Prostate gland (tissue), 2 donors: ENCODE measurements at places on chromosomes 7 and 10. TPM values are rescaled to one million over a fixed set of nuclear protein-coding genes. Genes with fewer than 3 reads are reported as not detected.

The FZD8 gene
- 5.6 TPM for total RNA-seq

The C10orf62 gene
- total RNA-seq = not detected

The TCAF2 gene
- total RNA-seq = 12.7 TPM

The DNA2 gene
- total RNA-seq = 4.9 TPM

The FAM237B gene
- total RNA-seq = not detected

The RABGEF1 gene
- 20.8 TPM for total RNA-seq

The TMEM213 gene
- total RNA-seq = 0.55 TPM

The TET1 gene
- total RNA-seq = 5.1 TPM

The EPC1 gene
- total RNA-seq = 37.1 TPM

The CYP2C8 gene
- 0.36 TPM for total RNA-seq

The SORCS1 gene
- total RNA-seq = 0.23 TPM

The ANKRD61 gene
- total RNA-seq = 0.74 TPM

The SPDYE8 gene
- total RNA-seq = not detected

The ACSM6 gene
- total RNA-seq = not detected

The IL6 gene
- not detected for total RNA-seq

The UPK3B gene
- total RNA-seq = 6.6 TPM

The CYP3A5 gene
- total RNA-seq = 80.5 TPM

The TFEC gene
- total RNA-seq = 0.85 TPM

The INA gene
- total RNA-seq = 0.14 TPM

The LRRC18 gene
- 2.6 TPM for total RNA-seq

The SCART1 gene
- 10.1 TPM for total RNA-seq

The REEP3 gene
- 52.4 TPM for total RNA-seq

The ABCB4 gene
- 1.1 TPM for total RNA-seq

The GNAT3 gene
- not detected for total RNA-seq

The TFAM gene
- total RNA-seq = 24.4 TPM

The CPXM2 gene
- total RNA-seq = 5.4 TPM

The CYP2W1 gene
- 3.1 TPM for total RNA-seq

The SEMA3A gene
- 1.9 TPM for total RNA-seq

The CFAP70 gene
- 7.2 TPM for total RNA-seq

The ZNF488 gene
- total RNA-seq = 1.9 TPM

The BICC1 gene
- total RNA-seq = 5.1 TPM

The CYP3A7 gene
- not detected for total RNA-seq

The HMX3 gene
- not detected for total RNA-seq

The CD36 gene
- 5.7 TPM for total RNA-seq

The MBL2 gene
- total RNA-seq = not detected

The EEPD1 gene
- 21.9 TPM for total RNA-seq

The CPN1 gene
- total RNA-seq = not detected

The CYP17A1 gene
- not detected for total RNA-seq

The OR2A42 gene
- not detected for total RNA-seq

The CRPPA gene
- total RNA-seq = 3.7 TPM

The DEPP1 gene
- 27.2 TPM for total RNA-seq

The ANKRD30A gene
- total RNA-seq = 1.5 TPM

The SEMA3E gene
- 2.6 TPM for total RNA-seq

The ST8SIA6 gene
- total RNA-seq = 5.6 TPM

The TMEM236 gene
- 0.45 TPM for total RNA-seq

The PNLIPRP2 gene
- total RNA-seq = not detected

The SPAM1 gene
- not detected for total RNA-seq

The OR9A2 gene
- total RNA-seq = not detected

The ELFN1 gene
- total RNA-seq = 2.0 TPM

The NUTM2A gene
- 3.6 TPM for total RNA-seq

The MSS51 gene
- 2.2 TPM for total RNA-seq

The CYP26C1 gene
- total RNA-seq = 1.1 TPM

The SPDYE1 gene
- total RNA-seq = not detected

The DLX5 gene
- 0.64 TPM for total RNA-seq

The WEE2 gene
- total RNA-seq = not detected

The STK17A gene
- total RNA-seq = 8.2 TPM

The OR2A1 gene
- not detected for total RNA-seq
